ENCODE measurements at places on chromosomes 6 and 20.

GRCh38 chr20:438571-439469, 23.5 kb downstream of the TBC1D20 start:
- peak; percentile 82 for DNase-seq

GRCh38 chr20:64101731-64102621, 5.4 kb downstream of the NPBWR2 start:
- no peak for DNase-seq

DNA sequence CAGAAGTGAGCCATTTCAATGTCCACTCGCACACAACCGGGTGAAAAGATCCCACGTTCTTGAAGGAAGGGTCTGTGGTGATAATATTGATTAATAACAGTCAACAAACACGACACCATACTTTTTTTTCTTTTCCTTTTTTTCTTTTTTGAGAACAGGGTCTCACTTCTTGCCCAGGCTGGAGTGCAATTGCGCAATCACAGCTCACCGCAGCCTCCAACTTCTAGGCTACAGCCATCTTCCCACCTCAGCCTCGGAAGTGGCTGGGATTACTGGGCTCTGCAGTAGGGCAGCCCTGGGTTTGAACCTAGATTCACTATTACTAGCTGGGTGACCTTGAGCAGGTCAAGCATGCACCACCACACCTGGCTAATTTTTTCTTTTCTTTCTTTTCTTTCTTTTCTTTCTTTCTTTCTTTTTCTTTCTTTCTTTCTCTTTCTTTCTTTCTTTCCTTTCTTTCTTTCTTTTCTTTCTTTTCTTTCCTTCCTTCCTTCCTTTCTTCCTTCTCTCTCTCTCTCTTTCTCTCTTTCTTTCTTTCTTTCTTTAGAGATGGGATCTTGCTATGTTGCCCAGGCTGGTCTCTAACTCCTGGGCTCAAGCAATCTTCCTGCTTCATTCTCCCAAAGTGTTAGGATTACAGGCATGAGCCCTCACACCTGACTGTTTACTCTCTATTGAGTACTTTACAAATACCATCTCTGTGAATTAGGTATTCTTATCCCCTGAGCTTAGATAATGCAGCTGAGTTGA, 123.9 kb downstream of the SNX5 start:
- DNase-seq: no peak

DNA sequence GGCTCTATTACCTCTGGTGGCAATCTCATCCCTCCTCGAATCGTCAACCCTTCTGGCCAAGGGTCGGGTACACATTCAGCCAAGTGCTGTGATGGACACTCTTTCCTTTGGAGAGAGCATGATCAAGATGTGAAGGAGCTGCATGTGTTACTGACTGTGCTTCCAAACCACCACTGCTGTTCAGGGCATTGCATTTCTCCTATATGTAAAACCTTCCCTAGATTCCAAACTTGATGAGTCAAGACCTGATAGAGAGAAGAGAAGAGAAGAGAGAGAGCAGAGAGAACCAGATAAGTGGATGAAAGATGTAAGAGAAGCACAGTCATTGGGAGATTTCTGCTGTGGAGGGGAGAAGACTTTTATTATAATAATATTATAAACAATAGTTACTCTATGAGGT, 162.2 kb downstream of the KCNQ5 start:
- DNase-seq: no peak

GRCh38 chr6:41615311-41615710, 23.0 kb upstream of the MDFI start:
- no peak for DNase-seq

DNA sequence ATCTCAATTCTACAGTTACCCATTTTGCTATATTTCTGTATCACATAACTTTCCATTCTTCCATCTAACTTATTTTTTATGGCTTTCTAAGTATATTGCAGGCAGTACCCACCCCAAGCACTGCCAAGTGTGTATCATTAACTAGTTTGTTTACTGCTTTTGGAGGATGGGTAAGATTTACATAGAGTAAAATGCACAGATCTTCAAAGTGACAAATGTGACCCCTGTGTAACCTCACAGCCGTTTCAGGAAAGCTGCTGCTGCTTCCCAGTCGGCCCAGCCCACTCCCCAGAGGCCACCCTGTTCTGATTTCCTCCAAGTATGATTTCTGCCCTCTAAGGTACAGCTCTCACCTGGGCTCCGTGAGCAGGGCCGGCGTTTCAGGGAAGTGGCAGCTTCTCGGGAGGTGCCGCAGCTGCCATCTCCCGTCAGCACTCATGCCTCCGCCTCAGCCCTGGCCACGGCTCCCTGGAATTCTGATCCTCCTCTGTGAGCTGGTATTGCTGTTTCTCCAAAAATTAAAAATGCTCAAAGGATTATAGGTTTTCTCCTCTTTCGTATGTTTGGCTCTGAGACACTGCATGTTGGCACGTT, 15.0 kb upstream of the MAP1LC3A start:
- no peak for DNase-seq

GRCh38 chr6:160767647-160768019, 65.6 kb downstream of the PLG start:
- DNase-seq: no peak

All from myocyte (in vitro differentiated cells).